Hippocampal formation (tissue), 2 donors: ENCODE measurements at places on chromosomes 13 and 19.

- DNase-seq = no peak
Observed at GRCh38 chr13:47111499-47111898, 214.6 kb upstream of the HTR2A start.

DNA sequence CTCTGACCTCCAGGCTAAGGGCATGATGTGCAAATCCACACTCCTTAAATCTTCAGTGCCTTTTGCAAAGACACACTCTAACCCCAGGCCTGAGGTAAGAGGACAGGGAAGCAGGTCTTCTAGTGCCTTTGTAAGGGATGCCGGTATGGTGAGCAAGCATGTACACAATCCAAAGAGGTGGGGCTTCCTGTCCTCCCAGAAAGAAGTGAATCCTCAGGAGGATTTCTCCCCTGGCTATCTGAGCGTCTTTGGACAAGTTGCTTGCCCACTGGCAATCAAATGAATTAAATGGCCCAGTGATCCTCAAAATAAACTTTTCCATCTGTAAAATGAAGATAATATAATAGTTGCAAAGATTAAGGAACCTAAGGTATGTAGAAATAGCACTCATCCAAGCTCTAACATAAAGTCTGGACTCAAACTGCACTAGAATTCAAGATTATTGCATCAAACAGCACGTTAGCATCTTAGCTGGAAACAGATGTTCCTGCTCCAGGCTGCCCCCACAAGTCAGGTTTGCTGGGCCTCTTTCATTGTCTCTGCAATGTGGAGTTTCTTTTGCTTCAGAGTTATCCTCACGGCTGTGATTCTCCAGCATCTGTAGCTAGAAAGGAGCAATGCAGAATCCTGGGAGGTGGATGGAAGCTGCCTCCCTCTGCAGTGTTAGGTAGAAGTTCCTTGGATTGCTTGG lies 249.6 kb downstream of the TSHZ3 start:
- DNase-seq = no peak

GRCh38 chr13:106612688-106613087 lies 44.8 kb upstream of the ARGLU1 start:
- no peak for DNase-seq

- no peak for DNase-seq
Observed at GRCh38 chr19:56476651-56477428, at the start of gene ZNF667. ZNF667 (minus strand) TSS chr19:56477345; CDS start chr19:56462370, 14,975 bp downstream.

GRCh38 chr19:10007371-10008183 lies 2.7 kb downstream of the COL5A3 start:
- DNase-seq = no peak

DNA sequence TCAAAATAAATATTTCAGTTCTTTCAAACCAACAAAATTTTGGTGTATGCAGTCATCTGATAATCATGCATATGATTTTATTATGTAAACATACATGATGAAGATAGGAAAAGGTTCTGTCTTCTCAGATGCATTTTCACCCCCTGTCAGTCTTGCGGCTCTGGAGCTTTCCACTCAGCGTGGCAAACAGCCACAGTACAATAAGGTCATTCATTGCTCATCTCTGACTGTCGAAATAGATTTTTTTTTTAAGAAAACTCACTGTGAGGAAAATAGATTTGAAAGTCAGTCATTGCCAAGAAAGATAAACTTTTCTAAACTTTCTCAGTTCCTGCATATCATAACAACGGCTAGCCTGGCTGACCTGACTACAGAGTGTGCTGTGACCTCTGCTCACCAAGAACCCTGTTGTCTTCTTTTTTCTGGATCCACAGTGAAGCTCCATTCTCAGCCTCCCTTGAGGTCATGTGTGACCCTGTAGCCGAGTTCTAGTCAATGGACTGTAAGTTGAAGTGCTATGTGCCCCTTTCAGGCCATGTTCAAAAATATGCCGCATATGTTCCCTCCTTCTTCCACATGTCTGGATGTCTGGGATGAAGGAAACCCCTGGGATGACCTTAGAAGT lies 519.6 kb downstream of the KLF5 start:
- no peak for DNase-seq

DNA sequence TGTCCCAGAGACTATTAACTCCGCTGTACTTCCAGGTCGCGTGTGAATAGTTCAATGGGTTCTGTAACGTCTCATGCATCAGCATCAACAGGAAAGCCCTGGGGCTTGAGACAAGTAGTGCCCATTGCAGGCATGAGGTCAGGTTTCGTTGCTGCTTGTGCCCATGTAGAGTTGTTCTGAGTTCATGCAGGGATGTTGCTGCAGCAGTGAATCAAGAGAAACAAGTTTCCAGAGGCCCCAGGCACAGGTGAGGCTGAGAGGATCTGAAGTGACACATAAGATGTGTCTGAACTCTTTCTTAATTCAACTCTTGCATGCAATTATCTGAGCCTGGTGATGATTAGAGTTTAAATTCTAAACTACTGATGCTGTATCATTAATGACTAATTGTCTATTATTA lies 8.6 kb upstream of the ZNF283 start:
- DNase-seq = no peak
